Activated CD4-positive, alpha-beta T cell treated with anti-CD3 and anti-CD28 coated beads for 1 hour (primary cell): ENCODE measurements at places on chromosomes 2 and 18.

DNA sequence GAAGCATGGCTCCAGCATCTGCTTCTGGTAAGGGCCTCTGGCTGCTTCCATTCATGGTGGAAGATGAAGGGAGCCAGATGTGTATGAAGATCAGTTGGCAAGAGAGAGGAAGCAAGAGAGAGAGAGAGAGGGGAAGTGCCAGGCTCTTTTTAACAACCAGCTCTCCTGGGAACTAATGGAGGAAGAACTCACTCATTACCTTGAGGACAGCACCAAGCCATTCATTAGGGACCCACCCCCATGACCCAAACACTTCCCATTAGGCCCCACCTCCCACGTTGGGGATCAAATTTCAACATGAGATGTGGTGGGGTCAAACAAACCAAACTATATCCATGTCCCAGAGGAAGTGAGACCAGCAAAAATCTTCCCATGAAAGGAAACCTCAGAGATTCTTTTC is 124.8 kb upstream of the SIX2 start:
- no peak for DNase-seq

- DNase-seq: no peak
Measured at GRCh38 chr2:168596881-168597655, 141.0 kb downstream of the CERS6 start.

GRCh38 chr18:477565-477964 is 22.9 kb downstream of the COLEC12 start:
- no peak for DNase-seq

GRCh38 chr18:24002479-24002878 is 12.1 kb upstream of the TTC39C start:
- no peak for DNase-seq

- DNase-seq: no peak
Measured at GRCh38 chr18:45829855-45830254, 4.4 kb downstream of the SIGLEC15 start.

GRCh38 chr2:46885376-46885775 is 30.2 kb downstream of the MCFD2 start:
- DNase-seq: no peak

DNA sequence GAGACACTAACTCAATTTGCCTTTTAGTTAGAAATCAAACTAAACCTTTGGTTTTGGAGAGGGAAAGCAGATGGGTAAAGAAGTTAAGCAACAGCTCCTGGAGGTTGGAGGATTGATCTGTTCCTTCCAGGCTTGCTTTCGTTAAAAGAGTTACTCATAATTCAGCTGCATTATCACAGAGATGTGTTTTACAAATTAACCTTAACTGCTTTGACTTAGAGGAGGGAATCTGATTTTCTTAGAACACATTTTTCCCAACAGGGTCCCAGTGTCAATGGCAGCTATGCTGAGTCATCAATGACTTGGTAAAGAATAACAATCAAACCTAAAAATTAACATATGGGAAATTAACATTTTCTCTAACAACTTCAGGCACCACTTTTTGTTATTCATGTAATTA is 113.4 kb downstream of the COPS8 start:
- no peak for DNase-seq

DNA sequence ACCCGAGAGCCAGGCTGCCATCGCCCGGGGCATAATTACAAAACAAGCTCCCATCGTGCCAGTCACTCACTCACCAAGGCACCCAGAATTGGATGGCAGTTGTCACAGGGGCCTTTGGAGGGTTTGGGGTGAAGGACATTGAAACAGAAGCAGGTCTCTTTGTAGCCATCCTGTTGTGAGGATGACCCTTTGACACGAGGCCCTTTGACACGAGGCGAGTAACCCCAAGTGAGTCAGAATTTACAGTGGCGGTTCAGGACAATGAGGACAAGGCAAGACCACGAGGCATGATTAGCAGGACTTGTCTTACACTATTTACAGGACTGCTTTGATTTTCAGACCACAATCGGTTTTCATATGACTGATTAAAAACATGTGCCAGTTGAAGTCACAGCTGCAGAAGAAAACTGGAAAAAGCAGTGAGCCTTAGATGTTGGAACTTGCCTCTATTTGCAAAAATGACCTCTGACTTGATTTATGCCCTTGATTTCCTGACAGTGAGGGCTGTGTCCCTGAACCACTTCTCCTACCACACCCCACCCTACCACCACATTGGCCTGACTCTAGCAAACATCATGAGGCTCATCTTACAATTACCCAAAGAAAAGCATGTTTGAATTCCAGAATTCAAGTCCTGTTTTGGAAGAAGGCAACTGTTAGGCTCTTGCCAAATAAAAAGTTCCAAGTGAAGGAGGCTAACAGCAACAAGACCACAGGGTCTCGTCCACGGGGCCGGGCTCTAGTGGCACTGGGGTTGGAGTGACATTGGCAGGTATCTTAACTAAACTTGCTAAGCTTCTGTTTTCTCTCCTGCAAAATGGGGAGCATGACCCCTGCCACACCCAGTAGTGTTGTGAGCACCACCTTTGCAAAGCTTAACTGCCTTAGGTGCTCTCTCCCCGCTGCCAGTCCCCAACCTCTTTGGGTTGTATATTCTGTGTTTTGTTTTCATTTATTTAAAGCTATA is 64.4 kb upstream of the FOSL2 start:
- no peak for DNase-seq

DNA sequence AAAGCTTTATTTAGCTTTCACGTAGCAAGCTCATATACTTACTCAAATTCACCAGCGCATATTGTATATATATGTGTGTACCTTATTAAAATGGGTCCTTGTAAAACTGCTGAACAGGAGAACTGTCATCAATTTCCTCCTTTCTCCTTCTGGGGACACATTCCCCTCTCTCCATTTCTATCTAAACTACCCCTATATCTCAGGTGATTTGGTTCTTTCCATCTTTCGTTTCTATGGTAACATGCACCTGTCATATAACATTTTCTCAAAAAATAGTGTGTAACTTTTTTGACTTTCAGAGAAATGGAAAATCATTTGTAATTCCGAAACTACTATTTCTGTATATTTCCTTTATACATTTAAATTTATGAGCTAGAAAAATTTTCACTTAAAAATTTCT is 83.5 kb upstream of the CD226 start:
- DNase-seq: no peak

DNA sequence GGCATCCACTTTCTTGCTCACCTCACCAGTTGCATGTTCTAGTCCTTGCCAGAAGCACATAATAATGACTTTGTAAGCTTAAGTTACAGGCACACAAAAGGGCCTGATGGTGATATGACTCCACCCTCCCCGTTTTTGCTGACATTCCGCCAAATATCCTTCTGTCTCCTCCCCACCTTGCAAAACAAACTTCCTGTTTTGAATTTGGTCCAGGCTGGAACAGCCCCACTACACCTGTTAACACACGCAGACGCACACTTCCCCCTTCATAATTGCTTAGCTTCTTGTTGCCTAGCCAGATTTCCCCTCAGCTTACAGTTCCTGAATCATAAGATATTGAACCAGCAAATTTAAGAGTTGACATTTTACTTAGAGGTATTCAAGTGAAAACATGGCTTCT is at the start of gene MGAT5:
TSS of gene MGAT5 (plus strand) at position 269 of the 400 bp plus-strand sequence. CDS start 332 bp downstream, outside the sequence.
- DNase-seq: no peak

DNA sequence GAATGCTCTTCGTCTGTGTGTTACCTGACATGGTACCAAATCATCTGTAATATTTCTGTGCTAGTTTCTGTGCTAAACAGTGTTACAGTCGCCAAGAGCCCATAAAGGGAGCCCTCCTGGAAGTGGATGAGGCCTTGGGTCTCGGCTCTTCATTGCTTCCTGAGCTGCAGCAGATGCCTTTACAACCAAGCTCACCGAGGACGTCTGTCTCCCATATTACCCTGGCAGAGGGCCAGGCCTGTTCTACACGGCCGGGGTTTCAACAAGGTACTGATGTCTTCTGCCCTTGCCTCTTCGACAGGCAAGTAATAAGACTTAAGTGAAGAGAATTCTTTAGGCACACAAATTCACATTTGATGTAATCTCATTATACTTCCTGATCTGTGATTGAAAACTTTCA is 16.8 kb downstream of the RPL31 start:
- DNase-seq: no peak

- DNase-seq: no peak
Measured at GRCh38 chr2:185793532-185794345, 55.1 kb downstream of the FSIP2 start.

DNA sequence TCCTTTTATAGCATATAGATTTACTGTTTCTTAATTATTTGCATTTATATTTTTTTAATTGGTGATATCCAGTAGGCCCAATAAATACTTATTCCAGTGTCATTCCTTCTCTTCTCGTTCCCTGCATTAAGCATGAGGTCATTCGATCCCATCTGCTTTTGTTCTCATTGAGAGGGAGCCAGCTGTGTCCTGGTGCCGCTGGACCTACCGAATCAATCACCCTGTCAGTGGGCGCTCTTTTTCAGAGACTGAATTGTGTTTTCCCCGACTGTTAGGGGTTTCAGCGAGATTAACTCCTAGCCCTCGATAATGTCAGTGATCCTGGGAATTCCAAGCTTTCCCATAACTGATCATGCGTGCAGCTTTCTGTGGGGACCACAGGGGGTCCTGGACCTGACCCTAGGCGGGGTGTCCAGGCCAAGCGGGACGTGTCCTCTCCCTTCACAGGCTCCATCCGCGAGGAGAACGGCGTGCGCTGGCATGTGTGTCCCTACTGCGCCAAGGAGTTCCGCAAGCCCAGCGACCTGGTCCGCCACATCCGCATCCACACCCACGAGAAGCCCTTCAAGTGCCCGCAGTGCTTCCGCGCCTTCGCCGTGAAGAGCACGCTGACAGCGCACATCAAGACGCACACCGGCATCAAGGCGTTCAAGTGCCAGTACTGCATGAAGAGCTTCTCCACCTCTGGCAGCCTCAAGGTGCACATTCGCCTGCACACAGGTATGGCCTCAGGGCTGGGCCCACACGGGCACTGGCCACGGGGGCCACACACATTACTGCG is 72.4 kb downstream of the ZNF236 start:
- no peak for DNase-seq

GRCh38 chr2:162230761-162231160 is 12.5 kb downstream of the FAP start:
- DNase-seq: no peak

- DNase-seq: no peak
Measured at GRCh38 chr18:32036506-32037180, 18.0 kb downstream of the RNF125 start.

DNA sequence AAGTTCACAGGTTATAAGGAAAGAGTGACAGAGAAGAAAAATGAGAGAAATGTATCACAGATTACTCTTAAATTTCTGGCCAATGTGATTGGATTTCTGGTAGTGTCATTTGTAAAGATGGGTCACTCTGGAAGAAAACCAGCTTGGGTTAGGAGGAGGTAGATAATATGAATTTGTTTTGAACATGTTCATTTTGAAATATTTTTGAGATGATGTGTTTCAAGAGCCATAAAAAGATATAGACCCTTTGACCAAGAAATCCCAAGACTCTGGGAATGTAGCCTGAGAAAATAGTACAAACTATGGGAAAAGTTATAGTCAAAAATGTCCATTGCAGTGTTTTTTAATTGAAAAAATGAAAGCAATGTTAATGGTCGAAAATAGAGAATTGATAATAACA is 70.7 kb downstream of the CALCRL start:
- no peak for DNase-seq

- no peak for DNase-seq
Measured at GRCh38 chr18:10131460-10132395, 217.9 kb downstream of the VAPA start.

- DNase-seq: no peak
Measured at GRCh38 chr18:35571138-35571537, 10.4 kb upstream of the GALNT1 start.

GRCh38 chr18:26978812-26979341 is 113.4 kb upstream of the AQP4 start:
- no peak for DNase-seq

DNA sequence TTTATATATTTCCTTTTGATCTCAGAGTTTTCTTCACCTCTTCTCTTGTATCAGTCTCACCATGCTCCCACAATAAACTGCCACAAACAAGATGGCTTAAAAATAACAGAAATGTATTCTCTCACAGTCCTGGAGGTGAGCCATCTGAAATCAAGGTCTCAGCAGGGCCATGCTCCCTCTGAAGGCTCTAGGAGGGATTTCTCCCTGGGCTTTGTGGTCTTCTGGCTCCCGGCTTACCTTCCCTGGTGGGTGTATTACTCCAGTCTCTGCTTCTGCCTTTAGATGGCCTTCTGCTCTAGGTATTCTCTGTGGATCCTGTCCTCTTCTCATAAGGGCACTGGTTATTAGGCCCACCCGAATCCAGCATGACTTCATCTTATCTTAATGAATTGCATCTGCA is 994.7 kb upstream of the POU3F3 start:
- DNase-seq: no peak

DNA sequence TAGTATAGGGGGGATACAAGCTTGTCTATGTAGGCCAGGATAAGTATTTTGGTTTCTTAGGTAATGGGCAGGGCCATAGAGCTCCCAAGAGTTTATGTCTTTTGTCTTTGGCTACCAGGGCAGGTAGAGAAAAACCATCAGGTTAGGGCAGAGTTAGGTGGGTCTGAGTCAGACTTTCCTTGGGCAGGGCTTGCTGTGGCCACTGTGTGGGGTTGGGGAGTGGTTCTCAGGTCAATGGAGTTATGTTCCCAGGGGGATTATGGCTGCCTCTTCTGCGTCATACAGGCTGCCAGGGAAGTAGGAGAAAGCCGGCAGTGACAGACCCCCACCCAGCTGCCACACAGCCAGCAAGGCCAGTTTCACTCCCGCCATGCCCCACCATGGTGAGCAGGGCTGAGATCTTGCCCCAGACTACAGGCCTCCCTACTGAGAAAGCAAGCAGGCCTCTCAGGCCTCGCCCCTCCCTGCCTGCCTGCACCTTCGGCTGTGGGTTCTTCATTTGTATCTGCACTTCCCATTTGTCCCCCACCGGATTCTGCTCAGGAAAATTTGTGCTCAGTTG is 55.5 kb downstream of the RPIA start:
- no peak for DNase-seq

DNA sequence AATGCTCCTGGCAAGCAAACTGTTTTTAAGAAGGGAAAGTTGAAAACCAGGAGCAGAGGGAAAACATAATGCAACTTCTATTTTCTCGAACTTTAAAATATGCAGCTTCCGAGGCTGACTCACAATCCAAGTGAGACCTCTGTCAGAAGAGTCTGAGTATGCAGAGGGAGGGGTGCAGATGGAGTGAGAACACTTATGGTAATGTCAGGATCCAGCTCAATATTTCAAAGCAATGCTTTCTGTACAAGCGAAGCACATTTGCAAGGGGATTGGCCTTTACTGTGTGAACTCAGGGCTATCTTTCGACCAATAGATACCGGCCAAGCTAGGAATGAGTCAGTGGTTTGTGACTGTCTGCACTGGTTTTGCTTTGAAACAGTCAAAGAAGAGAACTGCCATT is 242.7 kb downstream of the CNTNAP5 start:
- no peak for DNase-seq
